Renal cortical epithelial cell (primary cell): ENCODE measurements at places on chromosomes 3 and 15.

- DNase-seq = no peak
Observed at GRCh38 chr3:53264718-53265117, 8.9 kb upstream of the TKT start.

GRCh38 chr3:194439881-194440550, 41.0 kb upstream of the GP5 start:
- DNase-seq = no peak

DNA sequence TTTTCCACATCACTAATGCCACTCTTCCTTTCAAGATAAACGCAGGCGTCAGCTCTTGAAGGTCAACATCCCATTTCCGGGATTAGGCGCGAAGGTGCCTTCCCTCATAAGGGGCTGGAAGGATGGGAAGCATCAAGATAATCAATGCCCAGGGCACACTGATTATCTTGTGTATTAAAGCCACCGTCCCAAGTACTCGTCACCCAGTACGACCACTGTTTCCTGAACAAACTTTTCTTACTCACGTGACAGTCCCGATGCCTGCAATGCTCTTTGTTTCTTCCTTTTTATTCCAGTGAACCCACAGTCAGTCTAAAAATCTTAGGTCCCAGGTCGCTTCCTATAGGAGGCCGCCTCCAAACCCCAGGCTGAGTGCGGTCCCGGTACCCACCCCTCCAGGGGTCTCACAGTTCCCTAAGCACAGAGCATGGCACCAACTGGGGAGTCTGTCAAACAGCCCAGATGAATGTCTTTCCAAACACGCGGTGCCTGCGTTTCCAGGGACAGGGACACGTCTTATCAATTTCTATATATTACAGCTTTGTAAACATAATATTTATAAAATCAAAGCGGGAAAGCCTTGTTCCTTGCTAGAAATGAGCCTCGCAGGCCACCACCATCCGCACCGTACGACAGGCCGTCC, 589 bp downstream of the ANAPC13 start:
- peak; percentile 17 for DNase-seq

DNA sequence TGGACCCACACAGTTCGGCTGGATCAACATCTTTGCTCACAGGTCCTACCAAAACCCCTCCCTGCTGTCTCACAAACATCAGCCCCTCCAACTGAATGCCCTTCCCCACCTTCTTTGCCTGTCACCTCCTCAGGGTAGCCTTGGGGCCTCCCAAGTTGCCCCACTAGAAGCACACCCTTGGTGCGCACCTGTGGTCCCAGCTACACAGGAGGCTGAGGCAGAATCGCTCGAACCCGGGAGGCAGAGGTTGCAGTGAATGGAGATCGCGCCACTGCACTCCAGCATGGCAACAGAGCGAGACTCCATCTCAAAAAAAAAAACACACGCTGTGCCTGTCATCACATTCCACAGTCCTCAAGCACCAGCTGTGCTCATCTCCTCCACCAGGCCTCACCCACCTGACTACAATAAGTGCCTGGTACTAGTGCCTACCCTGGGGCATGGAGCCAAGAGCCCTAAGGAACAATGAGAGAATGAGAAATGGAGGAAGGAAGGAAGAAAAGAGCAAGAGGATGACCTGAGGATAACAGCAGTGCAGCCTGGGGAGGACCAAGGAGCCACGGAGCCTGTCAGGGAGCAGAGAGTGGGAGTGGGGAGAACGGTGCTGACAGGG, 26.0 kb downstream of the RPN1 start:
- no peak for DNase-seq

DNA sequence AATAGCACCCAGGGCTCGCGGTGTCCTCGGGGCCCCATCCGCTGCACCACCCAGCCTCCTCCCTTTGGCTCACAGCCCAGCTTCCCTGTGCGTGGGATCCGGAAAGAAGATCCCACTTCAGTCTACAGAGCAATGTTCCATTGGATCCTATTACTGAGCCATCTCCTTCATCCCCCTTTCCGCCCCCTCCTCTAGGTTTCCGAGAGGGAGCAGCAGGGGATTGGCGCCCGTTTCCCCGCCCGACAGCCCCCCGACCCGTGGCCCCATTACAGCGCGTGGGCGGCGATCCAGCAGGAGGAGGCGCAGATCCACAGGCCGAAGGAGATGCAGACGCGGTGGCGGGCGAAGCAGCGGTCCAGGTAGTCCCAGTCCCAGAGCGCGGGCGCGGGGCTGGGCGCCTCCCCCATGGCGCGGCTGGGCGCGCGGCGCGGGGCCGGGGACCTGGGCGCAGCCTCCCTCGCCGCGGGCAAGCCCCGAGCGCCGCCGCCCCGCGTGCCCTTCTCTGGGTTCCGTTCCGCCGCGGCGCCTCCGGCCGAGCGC, 340 bp downstream of the TMEM44 start:
- no peak for DNase-seq

DNA sequence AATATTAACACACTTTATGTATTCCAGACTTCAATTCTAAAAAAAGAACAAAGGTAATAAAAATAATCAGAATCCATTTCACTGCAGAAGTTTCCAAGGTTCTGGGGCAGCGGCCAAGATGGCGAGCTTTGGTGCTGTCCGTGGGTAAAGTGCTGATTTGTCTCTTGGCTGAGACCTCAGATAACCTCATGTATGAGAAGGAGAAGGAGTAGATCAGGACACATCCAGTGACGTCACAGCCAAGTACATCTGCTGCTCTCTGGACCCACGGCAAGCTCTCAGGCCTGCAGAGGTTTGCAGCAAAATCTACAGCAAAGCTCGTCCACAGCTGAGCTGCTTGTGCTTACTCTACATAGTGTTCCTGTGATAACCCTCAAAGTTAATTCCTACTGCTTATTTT, 165.7 kb downstream of the MAGI1 start:
- DNase-seq = no peak

- no peak for DNase-seq
Observed at GRCh38 chr15:82305621-82306048, 43.0 kb downstream of the SAXO2 start.

DNA sequence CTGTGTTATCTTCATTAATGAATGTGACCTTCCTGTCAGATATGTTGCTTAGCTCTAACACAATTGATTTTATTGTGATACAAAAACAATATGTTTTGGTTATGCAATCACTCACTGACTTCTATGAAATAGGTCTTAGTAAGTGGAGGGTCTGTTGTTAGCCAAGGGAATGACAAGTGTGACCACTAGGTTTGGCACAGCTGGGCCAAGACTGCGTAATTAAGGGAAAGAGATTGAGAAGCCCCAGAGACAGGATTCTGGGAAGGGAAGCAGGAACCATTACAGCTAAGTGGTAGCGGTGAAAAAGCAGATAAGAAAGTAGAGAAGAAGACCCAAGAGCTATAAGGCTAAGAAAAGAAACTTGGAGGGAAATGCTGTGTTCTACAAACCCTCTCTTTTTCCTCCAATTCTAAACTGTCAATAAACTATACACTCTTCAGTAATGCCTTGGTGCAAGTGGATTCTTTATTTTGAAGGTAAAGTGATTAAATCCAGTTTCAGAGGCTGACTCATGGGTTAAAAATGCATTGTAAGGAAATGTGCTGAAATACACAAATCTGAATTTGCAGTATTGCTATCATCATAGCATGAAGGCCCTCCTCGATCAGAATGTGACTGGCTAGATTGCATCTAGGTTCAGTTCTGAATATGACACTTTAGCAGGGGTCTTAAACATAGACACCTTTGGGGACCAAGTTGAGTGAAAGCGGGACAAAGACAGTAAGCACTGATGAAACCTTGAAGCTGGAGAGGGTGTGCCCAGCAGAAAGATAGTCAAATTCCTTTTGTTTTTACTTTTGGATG, 26.1 kb downstream of the KCNMB2 start:
- peak; percentile 28 for DNase-seq

GRCh38 chr3:149224736-149225594, 3.3 kb upstream of the CP start:
- peak; percentile 99 for DNase-seq

DNA sequence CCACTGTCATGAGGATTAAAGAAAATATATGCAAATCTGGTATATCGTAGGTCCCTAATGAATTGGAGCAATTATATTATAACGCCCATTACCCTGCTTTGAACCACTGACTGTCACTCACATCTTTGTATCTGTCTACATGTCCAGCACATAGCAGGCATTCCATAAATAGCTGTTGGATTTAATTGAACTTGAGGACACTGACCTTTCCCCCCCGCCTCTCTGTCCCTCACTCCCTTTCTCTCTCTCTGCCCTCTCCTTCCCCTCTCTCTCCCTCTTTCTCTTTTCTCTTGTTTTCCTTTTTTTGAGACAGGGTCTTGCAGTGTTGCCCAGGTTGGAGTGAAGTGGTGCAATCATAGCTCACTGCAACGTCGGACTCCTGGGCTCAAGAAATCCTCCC, 233.0 kb downstream of the CD47 start:
- DNase-seq = no peak

- DNase-seq = no peak
Observed at GRCh38 chr3:19937459-19938294, 3.7 kb upstream of the EFHB start.

- peak; percentile 63 for DNase-seq
Observed at GRCh38 chr3:15319575-15319974, 12.8 kb downstream of the SH3BP5 start.

GRCh38 chr15:101679806-101680205, 27.6 kb upstream of the TM2D3 start:
- no peak for DNase-seq

DNA sequence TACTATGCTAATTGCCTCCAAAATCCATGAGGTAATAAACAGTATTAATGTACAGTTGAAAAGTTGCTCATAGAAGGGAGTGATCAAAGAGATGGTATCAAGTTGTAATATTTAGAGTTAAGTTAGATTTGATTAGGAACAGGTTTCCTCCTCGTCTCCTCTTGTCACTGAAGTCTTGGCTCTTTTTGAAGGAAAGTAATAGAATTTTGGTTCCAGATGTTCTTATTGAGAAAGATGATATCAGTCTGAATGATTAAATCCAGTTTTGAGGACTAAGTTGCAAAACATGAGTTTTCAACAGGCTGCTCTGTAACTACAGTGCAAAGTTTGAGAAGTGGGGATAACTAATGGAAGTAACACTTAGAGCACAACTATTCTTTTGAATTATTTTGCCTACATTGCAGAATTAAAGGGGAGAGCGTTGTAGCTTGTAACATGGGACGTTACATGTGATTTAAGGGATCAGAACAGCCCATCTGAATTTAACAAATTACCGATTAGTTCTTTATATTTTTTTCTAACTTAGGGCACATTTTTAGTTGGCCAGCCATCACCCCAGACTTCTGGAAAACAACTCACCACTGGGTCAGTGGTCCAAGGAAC, 48.3 kb downstream of the MAP6D1 start:
- no peak for DNase-seq

DNA sequence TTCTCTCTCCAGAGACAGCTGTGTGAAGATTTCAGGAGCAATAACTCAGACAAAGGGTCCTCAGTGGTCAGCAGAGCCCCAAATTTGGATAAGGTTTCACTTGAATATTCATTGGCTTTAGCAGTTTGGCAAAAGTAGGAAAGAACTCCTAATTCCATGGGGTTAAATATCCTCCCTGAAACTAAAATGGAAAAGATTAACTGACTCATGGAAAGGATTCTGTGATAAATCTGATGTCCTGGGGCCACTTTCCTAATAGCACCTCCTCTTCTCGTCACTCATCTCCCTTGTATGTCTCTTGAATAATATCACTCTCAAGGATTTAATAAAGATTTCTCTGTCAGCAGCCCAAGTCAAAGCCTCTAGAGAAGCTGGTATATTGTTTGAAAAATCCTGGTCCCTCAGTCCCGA, 33.3 kb upstream of the TBC1D23 start:
- no peak for DNase-seq

- no peak for DNase-seq
Observed at GRCh38 chr15:101113114-101114005, 138.5 kb downstream of the CHSY1 start.

DNA sequence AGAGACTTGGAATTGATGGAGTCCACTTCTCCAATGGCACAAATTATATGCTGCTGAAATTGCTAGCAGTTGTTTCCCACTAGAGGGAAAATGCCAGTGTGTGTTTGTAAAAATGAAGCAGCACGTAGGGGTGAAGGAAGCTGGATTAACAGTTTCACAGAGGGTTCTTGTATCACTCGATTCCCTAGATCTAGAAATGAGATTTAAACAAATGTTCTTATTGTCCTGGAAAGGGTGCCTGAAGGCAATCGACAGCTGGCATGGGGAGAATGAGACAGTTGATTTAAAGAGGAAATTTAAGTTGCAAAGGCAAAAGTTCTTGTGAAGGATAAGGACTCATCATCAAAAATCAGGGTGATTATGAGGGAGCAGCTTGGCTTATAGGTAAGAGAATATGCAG, 234.8 kb upstream of the ARPP21 start:
- no peak for DNase-seq

- DNase-seq = no peak
Observed at GRCh38 chr3:194840661-194841514, 155.2 kb downstream of the FAM43A start.
